ENCODE measurements at places on chromosomes 12 and 14.

DNA sequence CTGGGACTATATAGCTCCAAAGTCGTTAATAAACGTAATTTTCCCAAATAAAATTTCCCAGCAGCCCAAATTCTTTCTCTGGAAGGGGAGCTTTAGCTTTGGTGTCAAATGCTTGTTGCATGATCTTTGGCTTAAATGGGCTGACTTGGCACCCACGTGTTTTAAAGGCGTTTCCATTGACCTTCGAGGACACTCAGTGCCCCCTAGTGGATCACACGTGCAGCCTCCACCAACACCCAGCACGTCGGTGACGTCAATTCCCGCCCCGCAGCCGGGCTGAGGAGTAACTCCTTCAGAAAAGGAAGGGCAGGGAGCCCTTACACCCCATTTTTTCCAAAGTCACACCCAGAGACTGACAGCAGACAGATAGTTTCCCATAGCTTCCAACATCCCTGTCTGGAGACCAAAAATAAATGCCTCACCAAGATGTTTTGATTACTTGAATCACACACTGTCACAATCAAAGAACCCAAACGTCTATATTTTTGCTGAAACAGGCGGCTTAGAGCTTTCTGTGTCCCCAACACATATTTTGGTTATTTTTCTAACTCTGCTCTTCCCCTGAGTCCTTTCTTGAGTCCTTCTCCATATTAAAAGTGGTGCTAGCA lies 707.9 kb downstream of the AACS start:
- DNase-seq, result no peak

GRCh38 chr12:29054858-29055663 lies 94.0 kb upstream of the FAR2 start:
- no peak for DNase-seq

- DNase-seq, result no peak
These were observed 123.2 kb downstream of the WIF1 start for GRCh38 chr12:64997858-64998257.

DNA sequence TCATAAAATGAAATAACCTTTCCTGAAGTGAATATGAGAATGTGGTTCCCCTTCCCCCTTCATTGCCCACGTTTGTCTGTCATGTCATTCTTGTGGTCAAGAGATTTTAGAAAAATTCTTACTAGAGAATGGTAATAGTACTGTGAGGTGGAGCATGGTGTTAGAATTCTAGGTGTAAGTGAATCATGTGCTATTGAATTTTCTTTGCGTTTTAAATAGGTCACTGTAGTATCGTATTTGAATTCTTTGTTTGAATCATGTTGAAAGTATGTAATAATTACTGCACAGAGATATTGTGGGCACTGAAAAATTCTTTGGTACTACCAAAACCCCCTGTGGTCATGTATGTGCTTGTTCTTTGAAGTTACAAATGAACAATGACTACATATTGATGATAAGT lies 49.9 kb downstream of the FUT8 start:
- no peak for DNase-seq

DNA sequence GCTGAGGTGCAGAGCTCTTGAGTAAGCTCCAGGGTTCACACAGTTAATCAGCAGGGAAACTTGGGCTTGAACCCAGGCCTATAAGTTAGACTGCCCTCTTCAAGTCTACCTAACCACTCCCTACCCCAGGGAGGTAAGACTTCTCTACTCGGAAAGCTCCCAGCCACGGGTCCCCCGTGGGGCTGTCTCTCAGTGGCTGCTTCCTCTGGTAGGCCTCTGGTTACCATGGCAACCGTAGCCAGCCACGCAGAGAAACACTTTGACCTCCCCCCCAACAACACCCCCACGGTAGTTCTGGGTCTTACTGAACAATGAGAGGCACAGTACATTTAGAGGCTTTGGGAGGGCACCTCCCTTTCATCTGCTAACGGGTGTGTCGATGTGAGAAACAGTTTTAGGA lies 245.2 kb downstream of the AACS start:
- DNase-seq, result no peak

DNA sequence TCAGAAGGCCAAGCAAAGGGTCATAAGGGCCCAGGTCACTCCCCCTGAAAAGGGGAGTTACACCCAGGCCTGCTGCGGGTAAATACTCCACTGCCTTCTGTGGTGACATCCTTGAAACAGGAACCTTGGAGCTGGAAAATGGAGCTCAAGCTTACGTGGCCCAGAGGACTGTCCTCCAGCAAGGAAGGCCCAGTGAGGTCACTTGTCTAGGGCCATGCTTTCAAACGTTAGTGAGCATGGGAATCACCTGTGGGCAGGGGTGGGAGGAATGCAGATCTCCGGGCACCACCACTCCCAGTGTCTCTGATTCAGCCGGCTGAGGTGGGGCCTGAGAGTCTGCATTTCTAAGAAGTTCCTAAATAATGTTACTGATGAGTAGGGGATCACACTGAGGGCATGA lies 140.5 kb upstream of the CCND2 start:
- no peak for DNase-seq

- no peak for DNase-seq
These were observed 6.1 kb upstream of the CDCA4 start for GRCh38 chr14:105026802-105027563.

- DNase-seq, result no peak
These were observed 39.7 kb upstream of the STAB2 start for GRCh38 chr12:103547376-103547775.

DNA sequence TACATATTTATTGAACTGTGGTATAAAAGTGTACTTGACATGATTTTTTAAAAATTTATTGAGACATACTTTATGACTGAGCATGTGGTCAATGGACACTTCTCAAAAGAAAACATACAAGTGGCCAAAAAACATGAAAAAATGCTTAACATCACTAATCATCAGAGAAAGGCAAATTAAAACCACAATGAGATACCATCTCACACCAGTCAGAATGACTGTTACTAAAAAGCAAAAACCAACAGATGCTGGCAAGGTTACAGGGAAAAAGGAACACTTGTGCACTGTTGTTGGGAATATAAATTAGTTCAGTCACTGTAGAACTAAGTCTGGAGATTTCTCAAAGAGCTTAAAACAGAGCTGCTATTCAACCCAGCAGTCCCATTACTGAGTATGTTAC lies 1177.6 kb downstream of the GALC start:
- DNase-seq, result no peak

DNA sequence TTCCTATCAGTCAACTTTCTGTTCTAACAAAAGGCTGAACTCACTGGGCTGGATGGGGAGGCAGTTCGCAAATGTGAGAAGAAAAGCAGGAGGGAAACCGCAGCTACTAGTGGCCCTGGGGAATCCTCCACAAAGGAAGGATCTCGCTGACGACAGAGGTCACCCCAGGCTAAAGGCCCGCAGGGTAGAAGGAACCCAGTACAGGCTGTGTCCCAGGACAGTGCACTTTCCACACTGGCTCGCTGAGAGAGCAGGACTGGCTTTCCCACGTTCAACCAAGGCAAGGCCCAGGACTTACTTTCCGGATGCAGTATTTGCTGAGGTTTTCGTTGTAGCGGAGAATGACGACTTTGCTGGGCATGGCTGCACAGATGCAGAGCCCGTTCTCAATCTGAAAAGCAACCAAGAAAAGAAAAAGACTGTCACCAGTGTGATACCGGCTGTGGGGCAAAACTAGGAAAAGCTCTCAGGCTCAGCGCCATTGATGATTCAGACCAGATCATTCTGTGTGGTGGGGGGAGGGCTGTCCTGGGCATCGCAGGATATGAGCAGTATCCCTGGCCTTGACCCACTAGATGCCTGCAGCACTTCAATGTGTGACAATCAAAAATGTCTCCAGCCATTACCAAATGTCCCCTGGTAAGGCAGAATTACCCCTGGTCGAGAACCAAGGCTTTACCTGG lies 36.3 kb downstream of the PRKAB1 start:
- DNase-seq, result no peak

GRCh38 chr14:59334253-59334652 lies 130.9 kb downstream of the GPR135 start:
- DNase-seq, result no peak

GRCh38 chr12:93877446-93877845 lies 200.3 kb downstream of the CRADD start:
- no peak for DNase-seq

DNA sequence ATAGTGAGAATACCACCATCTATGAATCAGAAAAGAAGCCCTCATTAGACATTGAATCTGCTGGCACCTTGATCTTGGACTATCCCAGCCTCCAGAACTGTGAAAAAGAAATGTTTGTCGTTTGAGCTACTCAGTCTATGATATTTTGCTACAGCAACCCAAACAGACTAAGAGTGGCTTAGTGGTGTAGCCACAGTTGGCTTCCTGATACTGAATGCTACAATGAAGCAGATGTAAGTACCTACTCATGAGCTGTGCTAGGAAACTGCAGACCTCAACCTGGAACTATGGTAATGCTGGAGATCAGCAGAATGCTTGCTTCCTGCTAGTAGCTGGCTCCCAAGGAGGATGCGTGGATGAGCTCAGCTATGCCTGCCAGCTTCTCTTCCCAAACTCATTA lies 268.6 kb upstream of the CRY1 start:
- DNase-seq, result no peak

GRCh38 chr14:54480830-54481562 lies 7.8 kb downstream of the GMFB start:
- no peak for DNase-seq

- DNase-seq, result no peak
These were observed 63.3 kb upstream of the HSPB8 start for GRCh38 chr12:119115296-119115905.

DNA sequence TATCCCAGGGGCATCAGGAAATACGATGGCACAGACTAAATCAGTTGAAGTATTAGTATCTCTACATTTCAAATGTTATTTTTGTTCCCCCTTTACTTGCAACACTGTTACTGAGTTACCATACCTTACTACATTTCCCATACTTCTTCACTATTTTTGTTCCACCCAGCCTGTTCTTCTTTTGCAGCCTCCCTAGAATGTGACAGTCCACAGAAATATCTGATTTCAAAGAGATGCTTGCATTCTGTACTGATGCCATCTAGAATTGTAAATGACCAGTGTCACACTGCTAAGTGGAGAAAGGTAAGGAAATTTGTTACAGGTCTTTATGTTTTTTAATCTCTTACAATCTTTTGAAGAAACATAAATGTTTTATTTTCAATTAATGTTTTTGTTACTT lies 279.9 kb downstream of the CCER1 start:
- no peak for DNase-seq

DNA sequence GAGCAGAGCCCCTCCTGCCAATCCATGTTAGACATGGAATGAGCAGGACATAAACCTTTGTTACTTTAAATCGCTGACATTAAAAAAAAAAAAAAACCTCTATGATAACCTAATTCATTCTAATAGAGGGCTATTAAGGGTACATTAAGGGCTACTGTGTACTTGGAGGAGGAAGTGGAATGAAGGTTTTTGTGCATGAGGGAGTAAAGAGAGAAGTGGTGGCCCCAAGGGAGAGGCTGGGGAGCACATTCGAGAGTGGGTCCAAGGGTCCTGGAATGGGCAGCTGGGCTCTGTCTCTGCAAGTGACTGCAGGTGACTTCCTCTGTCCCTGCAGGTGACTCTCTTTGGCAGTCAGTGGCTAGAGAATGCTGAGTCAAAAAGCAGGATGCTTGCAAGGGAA lies 32.1 kb upstream of the PTGDR start:
- no peak for DNase-seq

GRCh38 chr12:46160101-46160980 lies 108.5 kb downstream of the SLC38A1 start:
- no peak for DNase-seq

- no peak for DNase-seq
These were observed 3.6 kb downstream of the ABCD4 start for GRCh38 chr14:74299061-74299545.

DNA sequence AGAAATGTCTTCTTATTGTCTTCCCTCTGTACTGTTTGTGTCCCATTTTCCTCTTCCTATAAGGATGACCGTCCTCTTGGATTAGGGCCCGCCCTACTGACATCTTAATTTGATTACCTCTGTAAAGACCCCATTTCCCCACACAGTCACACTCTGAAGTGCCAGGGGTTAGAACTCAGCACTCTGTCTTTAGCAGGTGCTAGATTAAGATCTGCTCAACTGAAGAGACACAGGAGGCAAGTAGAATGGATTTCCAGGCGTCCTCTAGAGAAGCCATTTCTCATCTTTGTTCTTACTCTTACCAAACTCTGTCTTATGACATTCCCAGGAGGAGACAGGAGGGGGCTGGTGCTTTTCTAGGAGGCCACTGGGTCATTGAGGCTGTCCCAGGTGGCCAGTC lies 50.8 kb downstream of the VCPKMT start:
- no peak for DNase-seq

DNA sequence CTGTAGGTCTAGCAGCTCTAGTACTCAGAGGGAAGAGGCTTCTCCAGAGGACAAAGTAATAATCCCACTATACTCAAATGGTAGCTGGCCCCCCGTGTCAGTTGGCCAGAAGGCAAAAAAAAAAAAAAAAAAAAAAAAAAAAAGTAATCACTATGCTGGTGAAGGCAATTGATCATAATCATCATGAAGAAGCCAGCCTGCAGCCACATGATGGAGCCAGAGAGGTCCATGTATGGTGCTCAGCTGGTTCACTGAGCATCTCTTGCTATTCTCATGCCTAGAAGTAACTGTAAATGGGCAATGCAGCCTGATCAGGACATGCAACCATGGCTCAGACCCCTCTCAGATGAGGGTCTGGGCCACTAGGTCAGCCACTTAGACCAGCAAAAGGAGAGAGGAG lies 378.8 kb downstream of the MED13L start:
- DNase-seq, result no peak

DNA sequence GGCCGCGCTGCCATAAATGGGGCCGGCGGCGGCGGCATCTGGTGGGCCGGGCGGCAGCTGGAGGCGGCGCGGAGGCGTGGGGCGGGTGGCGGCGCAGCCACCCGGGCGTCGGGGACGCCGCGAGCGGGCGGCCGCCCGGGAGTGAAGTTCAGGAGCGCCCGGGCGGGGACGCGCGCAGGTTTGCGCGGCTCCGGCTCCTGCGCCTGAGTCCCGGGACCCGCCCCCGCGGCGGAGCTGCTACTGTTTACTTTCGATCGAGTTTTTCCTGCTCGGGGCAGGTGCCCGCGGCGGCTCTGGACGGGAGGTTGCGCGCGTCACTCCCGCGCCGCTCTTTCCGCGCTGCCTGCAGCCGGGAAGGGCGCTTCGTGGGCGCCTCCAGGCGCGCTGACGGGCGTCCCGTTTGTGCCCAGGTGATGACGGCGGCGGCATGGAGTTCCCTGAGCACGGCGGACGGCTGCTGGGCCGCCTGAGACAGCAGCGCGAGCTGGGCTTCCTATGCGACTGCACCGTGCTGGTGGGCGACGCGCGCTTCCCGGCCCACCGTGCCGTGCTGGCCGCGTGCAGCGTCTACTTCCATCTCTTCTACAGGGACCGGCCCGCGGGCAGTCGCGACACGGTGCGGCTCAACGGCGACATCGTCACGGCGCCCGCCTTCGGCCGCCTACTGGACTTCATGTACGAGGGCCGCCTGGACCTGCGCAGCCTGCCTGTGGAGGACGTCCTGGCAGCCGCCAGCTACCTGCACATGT lies at the start of gene ZBTB42:
Gene ZBTB42, plus strand, starts transcription at position 331 of the 749 bp plus-strand sequence. Its CDS starts 97 bp downstream, at position 428.
- peak; percentile 52 for DNase-seq

- DNase-seq, result no peak
These were observed 8.0 kb upstream of the CERS5 start for GRCh38 chr12:50174971-50175715.

DNA sequence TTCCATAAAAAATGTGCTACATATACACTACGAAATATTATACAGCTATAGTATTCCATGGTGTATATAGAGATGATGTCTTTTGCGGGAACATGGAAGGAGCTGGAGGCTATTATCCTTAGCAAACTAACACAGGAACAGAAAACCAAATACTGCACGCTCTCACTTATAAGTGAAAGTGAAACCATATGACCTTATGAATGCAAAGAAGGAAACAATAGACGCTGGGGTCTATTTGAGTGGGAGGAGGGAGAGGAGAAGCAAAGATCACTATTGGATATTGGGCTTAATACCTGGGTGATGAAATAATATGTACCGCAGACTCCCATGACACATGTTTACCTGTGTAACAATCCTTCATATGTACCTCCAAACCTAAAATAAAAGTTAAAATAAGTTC lies 142.8 kb downstream of the LRFN5 start:
- no peak for DNase-seq
